ENCODE measurements at places on chromosomes 5 and 9.

DNA sequence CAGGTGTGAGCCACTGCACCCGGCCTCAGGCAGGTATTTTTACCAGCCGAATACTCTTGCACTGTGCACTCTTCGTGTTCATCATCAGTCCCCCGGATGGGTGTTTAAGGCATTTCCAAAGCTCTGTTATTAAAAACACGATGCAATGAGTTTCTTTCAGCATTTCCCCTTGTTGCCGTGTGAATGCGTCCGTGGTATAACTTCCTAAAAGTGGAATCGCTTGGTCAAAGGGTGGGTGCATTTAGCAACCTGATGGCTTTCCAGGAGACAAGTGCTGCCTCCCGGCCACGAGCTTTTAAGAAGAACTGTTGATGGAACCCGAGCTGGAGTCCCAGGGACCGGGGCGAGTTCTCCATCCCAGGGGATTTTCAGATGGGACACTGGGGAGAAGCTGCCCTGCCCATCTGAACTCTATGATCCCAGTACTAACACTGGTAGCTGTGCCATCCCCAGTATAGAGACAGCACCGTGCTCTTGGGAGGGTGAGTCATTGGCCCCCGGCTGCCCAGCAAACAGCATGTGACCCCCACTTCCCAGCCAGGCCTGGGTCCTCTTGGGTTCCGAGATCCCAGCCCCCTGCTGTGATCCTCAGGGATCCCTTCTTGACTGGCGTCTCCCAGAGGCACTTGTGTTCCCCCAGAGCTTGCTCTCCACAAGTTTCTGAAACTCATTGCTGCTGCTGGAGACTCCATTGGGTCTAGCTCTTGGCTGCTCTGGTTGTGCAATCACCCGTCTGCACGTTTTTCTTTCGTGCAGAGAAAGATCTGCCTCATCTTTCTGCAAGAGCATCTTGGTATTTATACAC is 169.5 kb upstream of the IER5L start:
- no peak for DNase-seq

GRCh38 chr5:106380736-106381135 is 1290.0 kb downstream of the EFNA5 start:
- no peak for DNase-seq

GRCh38 chr9:135188681-135189151 is 101.2 kb downstream of the OLFM1 start:
- DNase-seq, result no peak

GRCh38 chr9:18410983-18411382 is 63.0 kb upstream of the ADAMTSL1 start:
- DNase-seq, result no peak

- DNase-seq, result no peak
Measured at GRCh38 chr9:71783120-71783523, 14.8 kb upstream of the CEMIP2 start.

DNA sequence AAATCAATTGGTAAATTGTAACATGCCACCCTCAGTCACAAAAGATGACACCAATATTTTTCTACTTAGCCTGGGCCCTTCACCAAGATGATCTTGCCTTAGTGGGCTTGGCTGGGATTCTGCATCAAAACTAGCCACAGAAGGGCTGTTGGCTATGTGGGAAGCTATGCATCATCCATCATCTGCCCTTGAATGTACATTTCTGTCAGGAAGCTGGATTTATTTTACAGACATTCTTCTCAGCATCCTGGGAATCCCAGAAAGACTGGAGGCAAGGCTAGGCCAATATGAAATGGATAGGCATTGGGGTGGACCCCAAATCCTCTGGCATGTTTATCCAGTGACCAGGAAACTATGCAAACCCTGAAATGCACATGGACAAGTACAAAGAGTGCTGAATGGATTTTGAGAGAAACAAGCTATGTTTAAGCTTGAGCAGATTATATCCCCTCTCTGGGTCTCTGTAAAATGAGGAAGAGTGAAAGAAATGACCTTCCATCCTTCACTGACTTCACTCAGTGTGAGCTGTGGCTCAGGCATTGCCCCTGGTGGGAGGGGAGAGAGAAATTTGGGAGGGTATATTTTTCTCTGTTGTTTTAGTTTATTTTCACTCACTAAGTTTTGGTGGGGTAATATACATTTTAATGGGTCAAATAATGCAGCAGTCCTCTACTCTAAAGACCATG is 283.6 kb downstream of the EBF1 start:
- no peak for DNase-seq

GRCh38 chr5:15789642-15790041 is 289.7 kb downstream of the FBXL7 start:
- no peak for DNase-seq

Measured in ecto neural progenitor cell (in vitro differentiated cells).